ENCODE measurements at places on chromosomes 12 and 14. TPM values are rescaled to one million over a fixed set of nuclear protein-coding genes. Genes with fewer than 3 reads are reported as not detected.

GRCh38 chr14:80624581-80624980 lies 317.0 kb downstream of the CEP128 start:
- DNase-seq, result no peak

PLEKHD1 gene
- polyA plus RNA-seq, result 0.01 TPM

GRCh38 chr12:68499616-68500015 lies 111.1 kb upstream of the RAP1B start:
- no peak for DNase-seq

DNA sequence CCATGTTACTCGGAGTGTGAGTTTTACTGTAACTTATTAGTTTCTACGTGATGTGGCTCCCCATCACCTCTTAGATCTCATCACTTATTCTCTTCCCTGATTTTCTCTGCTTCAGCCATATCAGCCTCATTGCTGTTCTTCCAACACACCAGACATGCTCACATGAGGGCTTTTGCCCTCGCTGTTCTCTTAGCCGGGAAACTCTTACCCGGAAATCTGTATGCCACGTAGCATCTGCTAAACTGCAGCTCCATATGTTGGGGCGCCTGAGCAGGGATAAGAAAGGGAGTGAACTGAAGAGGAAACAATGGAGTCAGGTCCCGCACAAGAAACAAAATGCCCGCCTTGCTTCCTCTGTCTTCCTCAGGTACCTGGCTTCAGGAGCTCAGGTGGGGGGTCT lies 16.6 kb downstream of the SMUG1 start:
- DNase-seq, result no peak

- no peak for DNase-seq
Measured at GRCh38 chr12:54631988-54632728, 2.5 kb downstream of the LACRT start.

DNA sequence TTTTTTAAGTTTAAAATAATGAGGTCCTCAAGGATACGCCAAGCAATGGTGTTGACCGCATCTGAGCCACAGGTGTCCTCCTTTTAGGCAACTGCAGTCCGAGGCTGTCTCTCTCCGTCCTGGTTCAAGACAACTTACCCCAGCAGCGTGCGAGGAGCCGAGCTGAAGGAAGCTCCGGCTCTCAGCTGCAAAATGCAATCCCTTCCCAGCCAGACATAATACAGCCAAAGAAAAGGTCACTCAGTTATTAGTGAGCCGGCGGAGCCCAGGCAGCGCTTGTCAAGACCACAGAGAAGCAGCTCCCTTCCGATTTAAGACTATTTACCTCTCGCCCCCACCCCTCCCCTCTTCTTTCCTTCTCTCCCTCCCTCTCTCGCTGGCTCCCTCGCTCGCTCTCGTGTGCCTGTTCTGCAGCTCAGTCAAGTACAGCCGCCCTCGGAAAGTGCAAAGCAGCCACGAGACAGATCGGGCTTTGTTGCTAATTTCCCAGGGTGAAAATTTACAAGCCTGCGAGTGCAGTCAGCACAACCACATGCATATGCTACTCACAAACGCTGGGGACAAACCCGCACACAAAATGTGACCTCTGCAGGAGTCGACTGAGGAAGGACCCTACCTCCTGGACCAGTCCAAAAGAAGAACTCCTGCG lies 363 bp upstream of the LMO3 start:
- DNase-seq, result no peak

C1RL gene
- 50.5 TPM for polyA plus RNA-seq

PLD4 gene
- 0.05 TPM for polyA plus RNA-seq

PTCSC3 gene
- polyA plus RNA-seq, result not detected

LAG3 gene
- 0.28 TPM for polyA plus RNA-seq

AGAP2 gene
- polyA plus RNA-seq, result 0.04 TPM
